Stimulated activated CD4-positive, alpha-beta T cell treated with anti-CD3 and anti-CD28 coated beads, Interleukin-4, amount 100 ng/mL, for 24 hours (primary cell): ENCODE measurements at places on chromosomes 4 and X.
A peak's percentile ranks its signal among the peaks of the same experiment; 100 is the strongest.

GRCh38 chr4:68249434-68249833, 3.9 kb upstream of the TMPRSS11B start:
- DNase-seq, result peak; percentile 26

DNA sequence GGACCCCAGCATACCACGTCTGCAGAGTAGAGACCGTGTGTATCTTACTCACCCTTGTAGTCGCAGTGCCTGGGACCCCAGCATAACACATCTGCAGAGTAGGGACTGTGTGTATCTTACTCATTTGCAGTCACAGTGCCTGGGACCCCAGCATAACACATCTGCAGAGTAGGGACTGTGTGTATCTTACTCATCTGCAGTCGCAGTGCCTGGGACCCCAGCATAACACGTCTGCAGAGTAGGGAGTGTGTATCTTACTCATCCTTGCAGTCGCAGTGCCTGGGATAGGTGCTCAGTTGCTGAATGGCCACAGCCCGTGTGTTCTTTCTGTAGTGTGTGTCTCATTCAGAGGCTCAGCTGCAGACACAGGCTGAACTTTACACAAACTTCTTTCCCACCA, 71.4 kb upstream of the FRG1 start:
- no peak for DNase-seq

DNA sequence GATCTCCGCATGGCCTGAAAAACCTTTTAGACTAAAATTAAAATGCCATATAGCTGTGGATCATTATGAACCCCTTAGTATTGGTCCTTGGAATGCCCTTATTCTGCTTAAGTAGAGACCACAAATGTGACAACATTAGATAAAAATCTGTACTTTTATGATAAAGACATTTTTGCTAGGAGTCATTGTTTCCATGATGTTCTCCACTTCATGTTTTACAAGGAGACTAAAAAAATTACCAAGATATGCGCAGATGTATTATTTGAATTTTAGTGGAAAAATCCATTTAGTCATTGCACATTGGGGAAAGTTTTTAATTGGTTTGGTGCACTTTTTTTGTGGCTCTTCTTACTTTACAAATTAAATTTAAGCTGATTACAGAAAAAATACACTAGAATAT, 85.1 kb upstream of the HPRT1 start:
- no peak for DNase-seq

DNA sequence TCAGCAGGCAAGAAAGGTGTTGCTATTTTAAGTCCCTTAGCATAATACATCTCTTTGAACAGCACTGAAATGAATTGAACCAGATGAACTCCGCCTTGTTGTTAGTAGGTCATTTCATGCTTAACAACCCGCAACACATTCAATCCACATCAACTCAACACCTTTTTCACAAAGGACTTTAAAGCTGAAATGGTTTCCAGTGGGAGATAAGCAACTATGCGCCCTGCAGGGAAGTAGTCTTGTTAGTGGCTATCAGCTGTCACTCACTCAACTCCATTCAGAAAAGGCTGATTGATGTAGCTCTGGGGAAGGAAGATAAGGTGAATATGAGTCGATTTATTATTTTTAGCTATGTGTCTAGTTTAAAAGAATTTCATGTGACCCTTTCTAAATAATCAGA, 46.0 kb downstream of the ATP8A1 start:
- DNase-seq, result no peak

DNA sequence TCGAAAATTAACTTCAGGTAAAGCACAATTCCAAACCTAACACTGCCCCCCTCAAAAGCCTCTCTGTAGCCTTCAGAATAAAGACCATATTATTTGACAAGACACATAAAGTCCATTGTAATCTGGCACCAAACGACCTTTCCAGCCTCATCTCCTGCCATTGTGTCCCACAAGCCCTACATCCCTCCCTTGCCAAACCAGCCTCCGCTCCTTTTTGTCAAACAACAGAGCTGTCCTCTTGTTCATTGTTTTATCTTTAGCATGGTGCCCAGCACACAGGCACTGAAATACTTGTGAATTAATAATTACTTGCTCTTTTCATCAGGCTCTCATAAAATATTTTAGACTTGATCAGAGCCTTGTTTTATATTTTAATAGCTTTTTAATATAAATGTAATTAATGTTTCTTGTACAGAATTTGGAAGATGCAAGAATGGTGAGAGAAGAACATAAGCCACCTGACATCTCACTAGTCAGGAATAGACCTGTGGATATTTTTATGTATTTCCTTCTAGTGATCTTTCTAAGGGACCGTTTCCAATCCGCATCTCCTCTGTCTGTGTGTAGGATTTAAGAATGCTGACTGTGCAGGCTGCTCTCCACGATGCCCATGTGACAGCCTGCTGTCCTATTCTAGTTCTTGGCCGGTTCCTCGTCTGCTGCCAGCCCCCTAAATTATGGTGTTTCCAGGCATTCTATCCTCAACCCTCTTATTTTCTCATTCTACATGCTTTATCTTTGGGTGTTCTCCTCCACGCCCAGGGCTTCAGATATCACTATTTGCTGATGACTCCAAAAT, 3.0 kb upstream of the IRF2 start:
- peak; percentile 21 for DNase-seq

GRCh38 chrX:136671006-136671610, 23.1 kb downstream of the CD40LG start:
- no peak for DNase-seq

DNA sequence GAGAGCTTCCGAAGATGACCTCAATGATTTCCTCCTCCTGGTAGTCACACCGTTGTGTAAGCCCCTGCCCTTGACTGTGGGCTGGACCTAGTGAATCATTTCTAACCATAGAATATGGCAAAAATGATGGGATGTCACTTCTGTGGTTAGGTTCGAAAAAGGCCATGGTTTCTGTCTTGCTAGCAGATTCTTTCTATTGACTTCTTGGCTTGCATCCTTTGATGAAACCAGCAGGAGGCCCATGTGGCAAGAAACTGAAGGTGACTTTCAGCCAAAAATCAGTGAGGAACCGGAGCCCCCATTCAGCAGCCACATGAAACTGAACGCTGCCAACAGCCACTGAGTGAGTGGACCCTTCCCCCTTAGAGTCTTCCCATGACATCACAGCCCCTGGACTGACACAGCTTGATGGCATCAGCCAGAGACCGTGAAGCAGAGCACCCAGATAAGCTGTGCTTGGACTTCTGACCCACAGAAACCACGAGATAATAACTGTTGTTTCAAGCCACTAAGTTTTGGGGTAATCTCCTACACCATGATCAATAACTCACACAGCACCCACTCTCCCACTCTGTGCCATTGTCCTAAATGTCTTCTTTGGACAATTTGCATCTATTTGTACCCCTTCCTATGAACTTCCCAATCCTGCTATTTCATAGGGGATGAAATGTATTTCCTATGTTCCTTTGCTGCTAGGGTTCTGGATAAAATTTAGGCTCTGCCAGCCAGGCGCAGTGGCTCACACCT, 148.0 kb upstream of the STX18 start:
- no peak for DNase-seq
